Mucosa of gallbladder (tissue), 1 donor: ENCODE measurements at places on chromosomes 4 and X. TPM values are rescaled to one million over a fixed set of nuclear protein-coding genes. Genes with fewer than 3 reads are reported as not detected.

The CXCL5 gene
- 0.09 TPM for total RNA-seq

The UNC5C gene
- 2.6 TPM for total RNA-seq

The SRPX2 gene
- 9.2 TPM for total RNA-seq

The NR3C2 gene
- 29.4 TPM for total RNA-seq

The ZNF81 gene
- total RNA-seq: 10.4 TPM

The TLR2 gene
- 21.6 TPM for total RNA-seq

The EMCN gene
- 13.9 TPM for total RNA-seq

- DNase-seq: peak; percentile 95
Measured at GRCh38 chrX:147911192-147912022, at the start of gene FMR1. Gene FMR1, plus strand, starts transcription at chrX:147911919. Its CDS starts 261 bp downstream, at chrX:147912180.

- no peak for DNase-seq
Measured at GRCh38 chr4:10164877-10165283, 48.3 kb upstream of the WDR1 start.

- no peak for DNase-seq
Measured at GRCh38 chr4:29307755-29308154, 1412.4 kb upstream of the PCDH7 start.

DNA sequence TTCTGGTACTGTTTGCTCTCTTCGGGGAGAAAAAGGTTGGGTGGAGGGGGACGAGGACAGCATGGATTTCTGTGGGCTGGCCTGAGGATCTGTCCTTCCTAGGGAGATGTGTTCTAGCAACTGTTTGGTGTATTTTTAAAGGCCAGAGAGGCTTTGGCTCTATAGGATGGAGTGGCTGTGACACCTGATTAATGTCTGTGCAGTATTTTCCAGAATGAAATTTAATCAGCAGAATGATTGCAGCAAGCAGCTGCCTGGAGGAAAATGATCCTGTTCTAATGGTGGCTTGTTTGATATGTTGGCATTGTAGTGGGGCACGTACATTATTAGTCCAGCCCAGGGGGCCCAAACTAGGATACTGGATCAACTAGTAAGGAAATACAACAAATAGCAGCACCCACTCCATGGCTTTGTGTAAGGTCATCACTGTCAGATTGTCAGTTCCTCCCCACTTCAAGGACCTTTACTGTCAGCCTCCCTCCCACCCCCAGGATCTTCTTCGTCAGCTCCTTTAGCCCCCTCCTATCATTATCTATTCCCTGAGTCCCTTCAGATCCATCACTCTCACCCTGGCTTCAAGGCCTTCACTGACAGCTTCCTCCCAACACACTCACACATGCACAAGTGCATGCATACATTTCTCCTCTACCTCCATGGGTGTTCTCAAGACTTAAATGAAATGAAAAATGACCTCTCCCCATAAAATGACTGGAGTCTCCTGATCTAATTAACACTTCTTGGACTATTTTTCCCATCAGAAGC is 10.4 kb upstream of the TMEM255A start:
- no peak for DNase-seq

DNA sequence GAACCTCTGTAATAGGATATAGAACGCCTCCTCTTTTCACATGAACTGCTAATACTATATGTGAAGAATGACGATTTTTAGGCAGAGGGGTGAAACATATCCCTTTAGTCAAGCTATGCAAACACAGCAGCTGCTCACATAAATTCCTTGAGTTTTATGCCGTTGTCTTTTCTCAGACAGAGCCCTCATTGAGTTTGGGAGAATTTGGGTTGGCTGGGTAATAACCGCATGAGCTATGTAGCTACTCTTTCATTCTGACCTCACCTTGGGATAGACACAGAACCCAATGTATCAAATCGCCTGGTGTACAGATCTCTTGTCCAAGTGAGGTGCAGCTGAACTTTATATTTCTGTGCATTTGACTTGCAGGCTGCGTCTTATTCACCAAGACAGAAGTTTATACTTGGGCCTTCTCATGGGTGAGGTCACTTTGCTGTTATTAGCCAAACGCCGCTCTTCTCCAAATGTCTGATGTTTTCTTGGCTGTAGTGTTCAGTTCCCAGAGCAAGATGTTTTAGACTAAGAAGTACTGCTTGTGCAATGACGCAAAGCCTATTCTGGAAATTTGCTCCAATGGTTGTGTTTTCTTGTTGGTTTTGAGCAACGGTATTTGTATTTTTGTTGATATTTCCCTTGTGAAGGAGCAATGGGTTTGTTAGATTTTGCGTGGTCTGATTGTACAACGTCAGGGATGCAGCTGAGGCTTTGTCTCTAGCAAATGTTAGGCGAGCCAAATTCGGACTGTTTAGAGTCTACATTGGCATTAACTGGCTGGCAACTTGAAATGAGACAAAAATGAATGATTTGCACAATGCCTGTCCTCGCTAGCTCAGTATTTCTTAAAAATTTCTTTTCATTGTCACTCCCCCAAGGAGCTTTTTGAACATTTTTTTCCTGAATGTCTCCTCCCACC is 11.2 kb upstream of the SPARCL1 start:
- DNase-seq: peak; percentile 61

- no peak for DNase-seq
Measured at GRCh38 chr4:159110961-159111360, 8.1 kb downstream of the RAPGEF2 start.

GRCh38 chrX:101377547-101377946 is 8.4 kb downstream of the BTK start:
- DNase-seq: no peak

GRCh38 chr4:73525611-73526010 is 44.1 kb downstream of the AFM start:
- DNase-seq: no peak

GRCh38 chrX:10875995-10876394 is 235.1 kb upstream of the HCCS start:
- no peak for DNase-seq

DNA sequence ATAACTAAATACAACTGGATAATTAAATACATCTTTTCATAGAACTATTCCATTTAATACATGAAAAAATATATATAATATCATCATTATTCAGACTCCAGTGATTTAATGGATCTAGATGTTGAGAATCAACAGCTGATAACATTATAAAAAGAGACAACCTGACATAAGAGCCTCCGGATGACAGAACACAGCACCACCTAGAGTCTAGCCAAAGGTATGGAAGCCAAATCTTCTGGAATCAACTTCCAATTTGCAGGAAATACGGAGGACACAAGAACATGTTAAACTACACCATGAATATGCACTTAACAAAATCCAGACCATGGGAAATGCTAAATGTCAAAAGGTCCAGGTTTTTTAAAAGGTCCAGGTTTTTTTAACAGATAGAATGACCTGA is 55.0 kb downstream of the LRBA start:
- no peak for DNase-seq
